ENCODE measurements at places on chromosomes 3 and 15.

- no peak for DNase-seq
These were observed 26.4 kb upstream of the SKIL start for GRCh38 chr3:170331143-170331542.

DNA sequence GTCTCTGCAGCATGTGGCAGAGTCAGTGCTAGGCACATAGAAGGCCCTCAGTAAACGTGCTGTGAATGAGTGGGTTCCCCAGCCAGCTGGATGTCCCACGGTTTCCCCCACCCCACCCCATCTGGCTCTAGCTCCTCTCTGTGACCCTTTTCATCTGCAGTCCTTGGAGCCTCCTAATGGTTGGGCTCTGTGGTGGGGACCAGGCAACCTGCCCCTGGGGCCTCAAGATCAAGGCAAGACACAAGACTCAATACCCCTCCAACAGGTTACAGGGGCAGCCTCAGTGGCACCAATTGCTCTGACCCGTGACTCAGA is 17.1 kb upstream of the CYP11A1 start:
- DNase-seq: no peak

GRCh38 chr3:145721273-145721805 is 439.6 kb downstream of the PLOD2 start:
- no peak for DNase-seq

- DNase-seq: no peak
These were observed 264.2 kb upstream of the LRRC3B start for GRCh38 chr3:26358405-26358804.

GRCh38 chr15:31377030-31377429 is 50.4 kb downstream of the KLF13 start:
- DNase-seq: no peak

DNA sequence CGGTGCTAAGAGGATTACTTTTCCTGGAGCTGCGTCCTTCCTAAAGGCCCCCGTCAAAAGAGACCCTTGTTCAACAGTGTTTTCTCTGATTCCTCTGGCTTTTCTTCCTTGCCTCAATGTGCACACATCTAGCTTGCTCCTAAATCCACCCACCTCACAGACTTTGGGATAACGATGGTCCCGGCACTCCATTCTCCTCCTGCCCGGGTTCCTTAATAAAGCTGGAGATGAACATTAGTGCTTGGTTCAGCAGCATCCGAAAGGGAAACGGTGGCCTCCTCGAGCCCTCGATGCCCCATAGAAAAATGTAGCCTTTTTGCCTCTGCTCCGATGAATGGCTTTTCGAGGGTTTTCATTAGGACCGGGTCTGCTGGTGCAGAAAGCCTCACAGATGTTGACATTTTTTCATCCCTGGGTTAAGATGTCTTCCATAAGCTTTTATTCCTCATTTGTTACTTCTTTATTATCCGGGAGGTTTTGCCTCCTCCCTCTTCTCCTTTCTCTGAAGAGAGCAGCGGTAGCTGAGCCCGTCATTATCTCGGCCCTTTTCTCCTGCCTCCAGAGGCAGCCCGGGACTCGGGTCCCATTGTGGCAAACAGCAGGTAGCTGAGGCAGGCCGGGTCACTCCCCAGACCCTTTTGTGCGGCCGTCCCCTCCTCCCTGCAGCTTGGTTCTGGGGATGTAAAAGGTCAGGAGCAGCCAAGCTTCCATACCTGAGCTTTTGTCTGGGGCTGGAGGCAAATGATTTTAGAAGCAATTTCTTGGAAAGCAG is 64.6 kb downstream of the CPN2 start:
- no peak for DNase-seq

Measured in GM13977 (cell line).